ENCODE measurements at places on chromosomes 11 and 22.
A peak's percentile ranks its signal among the peaks of the same experiment; 100 is the strongest.

DNA sequence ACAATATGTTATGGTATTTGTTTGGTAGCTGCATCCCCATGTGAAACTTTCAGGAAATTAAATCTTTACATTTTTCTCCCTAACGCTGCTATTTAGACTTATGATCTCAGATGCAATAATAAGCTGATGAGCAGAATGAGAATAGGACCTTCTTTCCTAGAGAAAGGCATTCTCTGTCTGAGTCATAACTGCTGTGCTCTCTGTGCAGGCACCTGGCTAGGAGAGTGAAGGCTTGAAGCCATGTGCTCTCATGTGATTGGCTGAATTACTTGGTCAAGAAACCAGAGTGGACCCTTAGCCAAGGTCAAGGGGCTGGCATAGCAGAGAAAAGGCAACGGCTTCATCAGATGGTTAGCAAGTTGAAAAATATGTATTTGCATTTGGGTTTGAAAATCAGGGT lies 185.0 kb downstream of the ADAMTS15 start:
- no peak for DNase-seq

GRCh38 chr11:59534676-59535075 lies 23.3 kb downstream of the OR4D9 start:
- no peak for DNase-seq

DNA sequence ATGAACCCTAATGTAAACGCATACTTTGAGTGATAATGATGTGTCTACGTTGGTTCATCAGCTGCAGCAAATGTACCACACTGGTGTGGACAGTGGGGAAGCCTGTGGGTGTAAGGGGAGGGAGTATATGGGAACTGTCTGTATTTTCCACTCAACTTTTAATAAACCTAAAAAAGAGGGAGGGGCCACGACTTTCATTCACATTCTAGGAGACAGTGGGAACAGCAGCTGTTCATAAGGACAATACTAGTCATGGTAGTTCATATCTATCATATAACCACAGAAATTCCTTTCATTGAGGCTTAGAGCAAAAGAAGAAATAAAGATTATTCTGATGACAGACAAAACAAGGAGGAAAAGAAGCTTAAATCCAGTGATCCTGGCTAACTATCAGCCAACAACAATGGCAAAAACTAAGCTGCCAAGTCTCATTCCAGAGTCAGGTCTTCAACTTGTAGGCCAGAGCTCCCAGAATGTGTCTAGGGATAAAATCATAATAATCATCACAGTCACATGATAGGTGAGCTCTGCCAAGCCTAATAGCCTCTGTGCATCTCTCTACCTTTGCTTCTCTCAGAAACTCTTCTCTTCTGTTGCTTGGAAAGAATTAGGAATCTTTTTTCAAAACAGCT lies 59.4 kb upstream of the CHRM4 start:
- DNase-seq = no peak

DNA sequence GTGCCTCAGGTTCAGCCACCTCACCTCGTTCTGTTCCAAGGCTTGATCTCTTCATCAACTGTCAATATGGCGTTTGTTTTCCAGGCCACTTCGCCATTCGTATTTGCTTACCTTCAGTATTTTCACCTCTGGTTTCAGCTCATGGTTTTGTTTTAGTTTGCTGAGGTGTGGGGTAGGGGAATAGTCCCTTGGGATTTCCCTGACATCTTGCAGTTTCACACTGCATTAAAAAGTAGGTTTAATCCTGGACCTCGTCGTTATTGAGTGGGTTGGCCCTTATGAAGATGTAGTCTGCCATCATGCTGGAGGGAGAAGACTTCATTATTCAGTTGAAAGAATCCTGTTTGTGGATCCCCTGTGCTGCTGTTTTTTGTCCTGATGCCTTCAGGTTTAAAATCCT lies 46.0 kb downstream of the C11orf91 start:
- DNase-seq = no peak

- DNase-seq = no peak
These were observed 101.1 kb upstream of the IGLL5 start for GRCh38 chr22:22786301-22787115.

DNA sequence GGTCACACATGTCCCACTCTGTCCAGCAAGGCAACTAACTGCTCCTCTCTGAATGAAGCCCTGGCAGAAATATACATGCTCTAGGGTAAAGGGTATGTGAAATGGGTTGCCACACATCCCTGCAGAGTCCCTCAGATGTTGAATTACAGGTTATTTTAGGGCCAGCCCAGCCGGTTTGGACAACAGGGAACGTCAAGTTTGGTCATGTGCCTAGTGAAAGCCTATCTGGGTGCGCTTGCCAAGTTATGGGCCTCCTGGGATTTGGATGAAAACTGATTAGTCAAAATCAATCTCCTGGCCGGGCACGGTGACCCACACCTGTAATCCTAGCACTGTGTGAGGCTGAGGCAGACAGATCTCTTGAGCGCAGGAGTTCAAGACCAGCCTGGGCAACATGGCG lies 10.4 kb downstream of the AP1B1 start:
- DNase-seq = no peak

- DNase-seq = no peak
These were observed 9.9 kb downstream of the RCOR2 start for GRCh38 chr11:63907063-63907462.

- DNase-seq = no peak
These were observed 16.4 kb upstream of the EP300 start for GRCh38 chr22:41075946-41076345.

DNA sequence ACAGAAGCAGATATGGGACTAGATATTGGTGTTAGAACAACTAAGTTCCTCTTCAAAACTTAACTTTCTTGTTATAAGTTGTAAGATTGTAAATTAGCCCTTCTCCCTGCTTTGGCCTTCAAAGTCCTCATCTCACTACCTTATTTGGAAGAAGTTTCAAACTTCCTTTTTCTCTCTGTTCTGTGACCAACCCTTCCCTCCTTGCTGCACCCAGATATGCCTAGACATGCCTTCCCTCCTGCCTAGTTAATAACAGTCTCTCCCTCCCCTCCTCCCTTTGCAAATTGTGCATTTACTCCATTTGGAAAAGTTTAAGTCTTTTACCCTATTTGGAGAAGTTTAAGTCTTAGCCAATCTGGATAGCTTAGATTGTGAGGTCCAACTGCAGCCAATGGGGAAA lies 4.9 kb downstream of the OR52K2 start:
- DNase-seq = no peak

DNA sequence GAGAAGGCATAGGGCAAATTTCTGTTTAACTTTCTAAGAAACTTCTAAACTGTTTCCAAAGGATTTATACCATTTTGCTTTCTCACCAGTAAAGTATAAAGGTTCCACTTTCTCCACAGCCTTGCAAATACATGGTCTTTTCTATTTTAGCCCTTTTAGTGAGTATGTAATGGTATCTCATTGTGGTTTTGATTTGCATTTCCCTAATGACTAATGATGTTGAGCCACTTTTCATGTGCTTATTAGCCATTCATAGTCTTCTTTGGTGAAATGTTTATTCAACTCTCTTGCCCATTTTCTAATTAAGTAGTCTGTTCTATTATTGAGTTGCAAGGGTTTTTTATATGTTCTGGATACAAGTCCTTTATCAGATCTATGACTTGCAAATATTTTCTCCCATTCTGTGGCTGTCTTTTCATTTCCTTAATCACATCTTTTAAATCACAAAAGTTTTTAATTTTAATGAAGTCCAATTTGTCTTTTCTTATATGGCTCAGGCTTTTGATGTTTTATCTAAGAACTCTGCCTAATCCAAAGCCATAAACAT lies 83.8 kb upstream of the KCNQ1OT1 start:
- no peak for DNase-seq

- DNase-seq = no peak
These were observed 19.2 kb upstream of the TH start for GRCh38 chr11:2190657-2191471.

GRCh38 chr11:71355281-71355680 lies 92.9 kb downstream of the DHCR7 start:
- DNase-seq = no peak

- no peak for DNase-seq
These were observed 37.8 kb downstream of the STIM1 start for GRCh38 chr11:3893311-3893710.

GRCh38 chr22:23402275-23403151 lies 177.6 kb downstream of the IGLL1 start:
- peak; percentile 68 for DNase-seq

GRCh38 chr11:93196816-93197379 lies 893 bp downstream of the SLC36A4 start:
- no peak for DNase-seq

GRCh38 chr11:8356721-8357504 lies 93.2 kb upstream of the LMO1 start:
- DNase-seq = no peak

DNA sequence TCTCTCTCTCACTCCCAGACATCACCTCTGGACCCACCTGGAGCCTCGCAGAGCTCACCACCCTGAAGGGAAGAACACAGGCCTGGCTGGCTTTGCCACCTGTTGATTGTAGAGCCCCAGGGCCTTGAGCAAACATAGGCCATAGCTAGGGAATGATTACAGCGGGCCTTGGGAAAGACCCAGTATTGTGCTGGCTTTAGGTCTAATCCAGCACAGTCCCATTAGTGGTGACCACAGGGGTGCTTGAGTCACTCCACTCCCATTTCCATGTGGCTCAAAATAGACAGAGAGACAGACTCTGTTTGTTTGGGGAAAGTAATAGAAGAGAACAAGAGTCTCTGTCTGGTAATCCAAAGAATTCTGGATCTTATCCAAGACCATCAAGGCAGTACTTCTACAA lies 42.7 kb upstream of the FAM181B start:
- no peak for DNase-seq

DNA sequence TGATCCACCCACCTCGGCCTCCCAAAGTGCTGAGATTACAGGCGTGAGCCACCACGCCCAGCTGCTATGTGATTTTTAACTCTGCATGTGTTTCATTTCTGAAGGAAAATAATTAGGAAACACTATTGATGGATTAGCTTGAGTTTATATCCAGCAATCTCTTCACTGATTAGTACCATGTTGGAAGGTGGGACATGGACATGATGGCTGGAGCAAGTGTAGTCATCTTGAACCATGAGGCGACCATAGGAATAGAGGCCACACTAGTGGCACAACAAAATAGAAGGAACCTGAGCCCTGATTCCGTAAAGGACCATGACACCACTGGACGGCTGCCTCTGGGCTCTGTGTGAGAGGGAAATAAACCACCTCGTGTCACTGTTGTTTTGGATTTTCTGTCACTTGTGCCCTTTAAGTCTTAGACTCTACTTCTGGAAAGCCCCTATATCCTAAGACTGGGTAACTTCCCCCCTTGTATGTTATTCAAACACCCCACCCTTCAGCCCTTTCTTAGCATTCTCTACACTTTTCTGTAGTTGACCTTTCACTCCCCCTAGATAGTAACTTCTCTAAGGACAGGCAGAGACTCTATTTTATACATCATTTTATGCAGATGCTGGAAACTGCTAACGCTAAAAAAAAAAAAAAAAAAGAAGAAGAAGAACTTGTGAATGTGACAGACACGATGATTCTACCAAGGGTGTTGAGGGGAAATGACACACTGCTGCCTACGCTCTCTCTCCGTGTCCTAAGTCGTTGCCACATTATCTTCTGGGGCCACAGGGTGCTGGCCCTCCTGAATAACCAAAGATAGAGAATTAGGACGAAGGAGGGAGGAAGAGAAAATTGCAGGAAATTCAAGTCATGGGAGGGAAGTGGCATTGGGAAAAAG lies 2.7 kb upstream of the VPS37C start:
- DNase-seq = no peak

- DNase-seq = no peak
These were observed 17.9 kb upstream of the RRAS2 start for GRCh38 chr11:14376920-14377319.

GRCh38 chr22:45271667-45272201 lies 13.0 kb upstream of the UPK3A start:
- DNase-seq = no peak

DNA sequence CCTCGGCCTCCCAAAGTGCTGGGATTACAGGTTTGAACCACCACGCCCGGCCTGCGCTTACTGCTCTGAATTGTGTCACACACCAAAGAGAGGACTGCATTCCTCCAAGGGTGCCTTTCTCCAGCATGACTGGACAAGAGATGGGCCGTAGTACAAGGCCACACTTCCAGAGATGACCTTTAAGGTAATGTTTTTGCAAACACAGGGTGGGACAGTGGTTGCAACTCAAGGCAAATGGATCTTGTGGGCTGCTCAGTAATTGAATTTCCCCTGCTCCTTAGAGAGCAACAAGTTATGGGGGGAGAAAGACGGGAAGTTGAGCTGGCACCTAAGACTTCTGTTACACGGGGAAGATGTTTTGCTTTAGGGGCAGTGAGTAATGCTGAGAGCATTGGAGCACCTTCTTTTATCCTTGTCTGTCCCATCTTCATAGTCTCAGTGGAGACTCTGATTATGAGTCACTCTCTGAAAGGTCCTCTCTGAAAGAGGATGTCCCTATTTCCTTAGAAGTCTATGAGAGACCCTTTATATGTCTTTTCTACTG lies 66.3 kb downstream of the C11orf91 start:
- DNase-seq = no peak

DNA sequence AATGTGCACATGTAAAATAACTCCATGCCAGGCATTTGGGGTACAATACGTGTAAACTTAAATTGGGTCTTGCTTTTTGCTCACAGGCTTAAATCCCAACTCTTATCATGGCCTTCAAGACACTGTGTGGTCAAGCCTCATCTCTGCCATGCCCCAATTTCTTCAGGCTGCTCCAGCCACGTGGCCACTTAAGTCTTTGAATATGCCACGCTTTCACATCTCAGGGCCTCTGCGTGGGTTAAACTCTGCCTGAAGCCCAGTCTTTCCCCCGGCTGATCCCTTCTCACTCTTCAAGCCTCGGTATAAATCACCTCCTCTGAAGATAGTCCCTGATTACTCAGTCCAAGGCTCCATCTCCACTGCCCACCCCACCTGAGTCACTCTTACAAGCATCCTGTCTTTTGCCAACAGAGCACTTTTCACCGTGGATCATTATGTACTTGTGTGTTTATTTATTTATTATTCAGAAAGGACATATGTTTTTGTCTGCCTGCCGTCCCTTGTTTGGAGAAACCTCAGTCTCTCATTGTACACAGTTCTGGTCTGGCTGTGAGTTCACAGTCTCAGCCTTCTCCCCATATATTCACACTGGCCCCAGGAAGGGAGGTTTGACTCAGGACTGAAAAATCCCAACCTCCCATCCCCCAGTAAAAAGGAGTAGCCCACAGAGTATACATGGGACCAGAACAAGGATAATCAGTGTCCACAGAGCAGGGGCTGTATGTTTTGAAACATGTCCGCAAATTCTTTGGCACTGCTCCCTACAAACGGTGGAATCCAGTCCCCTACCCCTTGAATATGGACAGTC lies 344.7 kb downstream of the MN1 start:
- DNase-seq = peak; percentile 52
